Activated CD4-positive, alpha-beta T cell treated with anti-CD3 and anti-CD28 coated beads, Interleukin-2, amount 50 U/mL, for 1 hour (primary cell): ENCODE measurements at places on chromosomes 2 and 18.

DNA sequence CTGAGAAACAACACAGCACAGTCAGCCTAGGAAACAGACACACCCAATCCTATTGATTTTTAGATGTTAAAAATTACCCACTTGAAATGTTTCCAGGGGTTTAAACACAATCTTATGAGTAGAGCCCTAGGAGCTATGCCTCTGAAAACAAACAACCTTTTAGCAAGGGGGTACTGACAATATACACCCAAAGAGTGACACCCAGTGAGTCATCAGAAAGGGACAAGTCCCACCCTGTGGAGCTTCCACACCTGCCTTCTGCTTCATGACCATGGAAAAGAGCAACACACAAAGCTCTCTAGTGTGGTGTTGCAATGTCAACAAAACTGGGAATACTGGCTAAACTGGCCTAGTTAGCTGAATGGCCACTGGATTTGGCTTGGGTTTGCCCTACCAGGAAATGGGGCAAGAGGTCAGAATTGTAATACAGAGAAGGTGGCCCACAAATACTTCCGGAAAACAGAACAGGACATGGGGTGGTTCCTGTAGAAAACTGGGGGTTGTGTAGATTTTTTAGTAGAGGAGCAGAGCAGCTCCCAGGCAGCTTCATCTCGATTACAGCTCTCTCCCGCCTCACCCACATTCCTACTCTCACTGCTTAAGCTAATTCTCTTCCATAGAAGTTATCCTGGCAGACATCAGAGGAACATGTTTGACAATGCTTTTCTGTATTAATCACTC is 98.2 kb downstream of the GAREM1 start:
- DNase-seq = no peak

- no peak for DNase-seq
These were observed 38.4 kb downstream of the LBH start for GRCh38 chr2:30269771-30270145.

GRCh38 chr2:148719941-148720436 is 75.4 kb downstream of the EPC2 start:
- no peak for DNase-seq

DNA sequence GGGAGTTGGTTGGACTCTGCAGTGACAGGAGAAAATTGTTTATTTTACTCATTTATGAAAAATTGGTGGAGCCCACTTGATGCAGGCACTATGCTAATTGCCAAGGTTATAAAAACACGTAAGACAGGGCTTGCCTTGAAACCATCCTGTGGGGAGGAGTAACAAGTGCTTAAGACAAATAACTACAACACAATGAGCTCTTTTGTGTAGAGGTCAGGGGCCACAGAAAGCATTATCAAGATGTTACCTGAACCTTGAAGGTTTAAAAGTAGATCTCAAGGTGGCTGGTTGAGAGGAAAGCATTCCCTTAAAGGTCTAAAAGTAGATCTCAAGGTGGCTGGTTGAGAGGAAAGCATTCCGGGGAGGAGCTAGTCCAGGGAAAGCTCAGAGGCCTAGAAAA is 381.8 kb upstream of the POU3F3 start:
- DNase-seq = no peak

- no peak for DNase-seq
These were observed 39.3 kb downstream of the EIPR1 start for GRCh38 chr2:3338340-3338739.

- DNase-seq = no peak
These were observed 12.9 kb downstream of the TMEM185B start for GRCh38 chr2:120210270-120210693.

DNA sequence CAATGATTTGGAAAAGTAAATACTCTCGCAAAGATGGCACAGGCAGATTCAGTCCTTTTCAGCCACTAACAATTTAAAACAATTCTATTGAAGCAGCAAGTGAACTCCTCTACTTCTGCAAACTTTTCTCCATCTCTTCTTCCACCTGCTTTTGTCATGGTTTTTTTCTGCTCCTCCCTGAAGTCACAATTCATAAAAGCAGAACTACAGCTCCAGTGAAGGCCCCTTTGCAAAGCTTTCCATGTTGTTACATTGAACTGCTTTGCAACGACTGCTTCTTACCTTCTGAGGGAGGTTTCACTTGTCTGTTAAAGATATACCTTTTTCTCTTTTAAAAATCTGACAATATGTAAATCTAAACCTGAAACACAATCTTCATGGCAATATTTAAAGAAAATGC is 3.7 kb upstream of the SERTAD2 start:
- no peak for DNase-seq

- DNase-seq = no peak
These were observed 89.4 kb downstream of the UBR3 start for GRCh38 chr2:169916623-169917022.

DNA sequence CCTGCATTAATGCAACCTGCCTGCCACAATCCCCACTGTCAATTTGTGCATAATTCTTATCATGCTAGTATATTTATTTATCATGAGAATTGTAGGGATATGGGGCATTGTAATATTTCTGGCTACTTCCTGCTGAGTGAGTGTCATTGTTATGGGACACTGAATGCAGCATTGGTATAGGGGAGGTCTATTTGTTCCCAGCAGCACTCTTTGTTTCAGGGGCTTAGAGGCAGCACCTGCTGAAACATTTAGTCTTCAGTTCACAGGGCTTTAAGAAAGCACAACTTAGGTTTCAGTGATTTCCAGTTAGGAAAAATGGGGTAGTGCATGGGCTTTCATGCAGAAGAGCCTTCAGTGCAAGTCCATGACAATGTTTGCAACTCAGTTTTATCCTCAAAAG is 23.6 kb downstream of the SULT1C3 start:
- DNase-seq = no peak
